Placental pericyte (primary cell): ENCODE measurements at places on chromosomes 7 and 10. TPM values are rescaled to one million over a fixed set of nuclear protein-coding genes. Genes with fewer than 3 reads are reported as not detected.

RARRES2 gene
- 4.6 and 35.2 TPM in 2 replicates for total RNA-seq

NME8 gene
- total RNA-seq: not detected in 2 replicates

CALML5 gene
- not detected in 2 replicates for total RNA-seq

GRID2IP gene
- total RNA-seq: not detected in 2 replicates

MACROH2A2 gene
- 1.3 and 2.0 TPM in 2 replicates for total RNA-seq

SPDYE16 gene
- total RNA-seq: not detected in 2 replicates

GIMAP1 gene
- total RNA-seq: not detected in 2 replicates

BLNK gene
- total RNA-seq: not detected in 2 replicates

ADCYAP1R1 gene
- not detected in 2 replicates for total RNA-seq
